ENCODE measurements at places on chromosomes 2 and 18. TPM values are rescaled to one million over a fixed set of nuclear protein-coding genes. Genes with fewer than 3 reads are reported as not detected.

DNA sequence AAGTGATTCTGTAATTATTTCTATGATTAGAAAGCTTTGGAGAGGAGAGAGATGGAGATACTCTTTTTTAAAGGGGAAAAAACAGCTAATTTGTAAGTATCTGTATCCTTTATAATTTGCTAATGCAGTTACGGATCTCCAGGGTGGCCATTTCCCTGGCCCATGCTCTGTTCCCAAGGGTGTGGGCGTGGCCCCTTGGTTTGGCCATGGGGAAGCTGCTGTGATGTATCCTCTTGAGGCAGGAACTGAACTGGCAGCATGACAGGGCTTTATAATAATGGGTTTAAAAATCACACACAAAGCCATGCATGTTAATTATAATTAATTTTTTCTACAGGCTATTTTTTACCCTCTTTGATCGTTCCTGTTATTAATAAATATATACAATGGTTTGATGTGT, 27.0 kb downstream of the TRAPPC12 start:
- peaks cover 39% of the 10 kb centered on the region for H3K36me3 ChIP-seq
- H3K4me3 ChIP-seq, result no peak overlapping the region
- no peak overlapping the region for H3K27ac ChIP-seq

- peak; percentile 17 for DNase-seq
- peaks cover 70% of the 10 kb centered on the region for H3K4me1 ChIP-seq
- H3K36me3 ChIP-seq, result no peaks in the 10 kb centered on the region
- no peaks in the 10 kb centered on the region for H3K27me3 ChIP-seq
- peak overlapping the region; percentile 71 for H3K27ac ChIP-seq
- H3K4me3 ChIP-seq, result no peak overlapping the region
These were observed 106.4 kb downstream of the POLR1A start for GRCh38 chr2:85999061-85999831.

ALK gene
- total RNA-seq, result not detected

CNDP1 gene
- not detected for total RNA-seq

DNA sequence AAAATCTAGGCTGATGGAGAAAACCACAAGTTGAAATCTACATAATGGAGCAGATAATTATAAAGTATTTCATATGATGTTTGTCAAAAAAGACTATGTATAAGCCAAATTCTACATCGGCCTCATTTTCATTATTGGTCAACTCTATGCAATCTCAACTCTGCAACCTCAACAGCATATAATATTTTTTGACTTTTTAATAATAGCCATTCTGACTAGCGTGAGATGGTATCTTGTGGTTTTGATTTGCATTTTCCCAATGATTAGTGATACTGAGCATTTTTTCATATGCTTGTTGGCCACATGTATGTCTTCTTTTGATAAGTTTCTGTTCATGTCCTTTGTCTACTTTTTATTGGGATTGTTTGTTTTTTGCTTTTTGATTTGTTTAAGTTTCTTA, 496.1 kb upstream of the SLC39A10 start:
- DNase-seq, result no peak
- H3K4me1 ChIP-seq, result no peaks in the 10 kb centered on the region
- no peak overlapping the region for H3K4me3 ChIP-seq
- H3K27ac ChIP-seq, result no peak overlapping the region
- H3K27me3 ChIP-seq, result no peaks in the 10 kb centered on the region

- H3K27me3 ChIP-seq, result no peaks in the 10 kb centered on the region
- peaks cover 3% of the 10 kb centered on the region for H3K4me1 ChIP-seq
- no peak overlapping the region for H3K4me3 ChIP-seq
These were observed 12.2 kb upstream of the ATP6V1B1 start for GRCh38 chr2:70923378-70924015.

- H3K4me3 ChIP-seq, result no peak overlapping the region
- no peak for DNase-seq
- H3K4me1 ChIP-seq, result peaks cover 5% of the 10 kb centered on the region
- H3K27ac ChIP-seq, result no peak overlapping the region
These were observed 72.6 kb downstream of the TRABD2A start for GRCh38 chr2:84808279-84808678.

GRCh38 chr2:237051861-237052260, 33.8 kb upstream of the COPS8 start:
- H3K27me3 ChIP-seq, result no peaks in the 10 kb centered on the region
- H3K4me1 ChIP-seq, result no peaks in the 10 kb centered on the region
- H3K27ac ChIP-seq, result no peak overlapping the region
- no peak overlapping the region for H3K4me3 ChIP-seq

MAL gene
- total RNA-seq, result 160 TPM

DNA sequence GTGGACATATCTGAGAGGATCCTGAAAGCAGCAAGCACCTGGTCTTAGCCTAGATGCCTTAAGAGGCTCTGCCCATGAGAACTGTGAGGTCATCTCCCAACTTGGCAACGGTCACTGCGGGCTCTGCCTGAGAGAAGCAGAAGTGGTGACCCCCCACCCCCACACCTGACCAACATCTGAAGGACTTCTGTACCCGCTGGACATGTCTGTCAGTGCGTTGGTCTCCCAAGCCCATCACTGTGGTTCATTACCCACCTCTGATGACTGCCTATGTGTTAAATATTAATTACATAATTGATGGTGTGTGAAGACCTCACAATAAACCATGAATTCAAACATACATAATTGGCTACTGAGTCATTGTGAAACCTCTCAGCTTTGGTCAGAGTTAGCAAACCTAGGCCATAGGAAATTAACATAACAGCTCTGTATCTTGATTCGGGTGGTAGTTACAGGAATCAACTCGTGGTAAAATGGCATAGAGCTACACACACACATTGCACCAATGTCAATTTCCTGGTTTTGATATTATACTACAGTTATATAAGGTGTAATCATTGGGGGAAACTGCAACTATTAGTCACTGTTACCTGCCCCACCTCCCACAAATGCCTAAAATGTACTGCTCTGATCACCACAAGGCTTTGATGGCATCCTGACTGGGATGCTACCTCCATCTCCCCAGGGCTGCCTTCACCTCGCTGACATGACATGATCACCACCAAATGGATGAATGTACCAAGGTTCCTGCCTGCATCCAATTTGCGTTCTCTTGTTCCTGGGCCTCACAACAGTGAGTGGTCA, 4.3 kb upstream of the GALNT1 start:
- no peak overlapping the region for H3K27ac ChIP-seq
- no peak for DNase-seq
- no peaks in the 10 kb centered on the region for H3K27me3 ChIP-seq
- no peak overlapping the region for H3K4me3 ChIP-seq
- peaks cover 12% of the 10 kb centered on the region for H3K4me1 ChIP-seq

DNA sequence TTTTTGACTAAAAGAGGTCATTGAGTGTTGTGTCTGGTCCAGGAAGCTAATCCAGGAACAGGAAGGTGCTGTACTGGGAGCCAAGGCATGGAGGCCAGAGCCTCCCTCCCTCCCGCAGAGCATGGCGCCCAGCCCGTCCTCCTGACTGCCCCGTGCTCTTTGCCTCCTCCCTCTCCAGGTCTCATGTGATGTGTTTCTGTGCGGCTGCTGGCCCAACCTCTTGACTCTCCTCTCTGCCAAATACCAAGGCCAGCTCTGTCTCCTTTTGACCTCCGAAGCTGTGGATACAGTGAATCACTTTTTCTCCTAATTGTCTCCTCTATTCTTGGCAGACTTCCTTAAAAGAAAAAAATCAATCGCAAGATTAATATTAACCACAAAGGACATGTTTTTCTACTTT, 284.1 kb downstream of the PHLPP1 start:
- H3K4me3 ChIP-seq, result no peak overlapping the region
- no peaks in the 10 kb centered on the region for H3K27me3 ChIP-seq
- H3K4me1 ChIP-seq, result no peaks in the 10 kb centered on the region
- no peaks in the 10 kb centered on the region for H3K36me3 ChIP-seq
- no peak for DNase-seq
- no peak overlapping the region for H3K27ac ChIP-seq

DNA sequence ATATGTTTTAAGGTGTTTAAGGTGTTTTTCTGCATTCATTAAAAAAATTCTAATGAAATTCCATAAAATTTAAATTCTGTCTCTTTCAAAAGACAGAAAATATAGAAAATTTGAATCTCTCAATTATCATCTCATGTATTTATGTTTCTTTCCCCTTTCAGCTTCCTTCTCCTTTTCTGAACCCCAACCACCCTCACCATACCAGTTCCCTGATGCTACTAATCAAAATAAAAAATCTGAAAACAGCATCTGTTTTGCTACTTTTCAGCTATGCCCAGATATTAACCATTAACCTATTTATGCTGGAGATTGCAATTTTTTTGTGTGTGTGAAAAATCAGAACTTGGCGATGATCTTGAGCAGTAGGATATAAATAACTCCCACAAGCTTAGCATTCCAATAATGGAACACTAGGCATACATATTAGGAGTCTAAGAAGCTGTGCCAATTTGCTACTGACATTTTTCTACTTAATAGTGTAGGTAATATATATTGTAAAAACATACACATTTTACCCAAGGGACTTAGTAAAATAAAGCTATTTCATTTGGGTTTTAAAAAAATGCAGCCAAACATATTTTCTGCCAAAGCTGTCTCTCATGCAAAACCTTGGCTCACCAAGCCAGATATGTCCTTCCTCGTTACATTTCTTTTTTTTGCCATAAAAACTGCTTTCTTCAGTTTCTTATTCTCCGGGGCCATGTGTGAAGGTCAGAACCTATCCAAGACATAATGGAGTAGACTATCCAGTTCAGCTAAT, 32.6 kb upstream of the AGPS start:
- H3K27ac ChIP-seq, result no peak overlapping the region
- H3K4me3 ChIP-seq, result no peak overlapping the region
- H3K4me1 ChIP-seq, result no peaks in the 10 kb centered on the region
- DNase-seq, result no peak
- H3K36me3 ChIP-seq, result no peaks in the 10 kb centered on the region

GRCh38 chr18:59357928-59358327, 1.1 kb downstream of the LMAN1 start:
- H3K27ac ChIP-seq, result peak overlapping the region; percentile 95
- DNase-seq, result no peak
- H3K36me3 ChIP-seq, result peaks cover 4% of the 10 kb centered on the region
- H3K4me1 ChIP-seq, result peaks cover 14% of the 10 kb centered on the region

DNA sequence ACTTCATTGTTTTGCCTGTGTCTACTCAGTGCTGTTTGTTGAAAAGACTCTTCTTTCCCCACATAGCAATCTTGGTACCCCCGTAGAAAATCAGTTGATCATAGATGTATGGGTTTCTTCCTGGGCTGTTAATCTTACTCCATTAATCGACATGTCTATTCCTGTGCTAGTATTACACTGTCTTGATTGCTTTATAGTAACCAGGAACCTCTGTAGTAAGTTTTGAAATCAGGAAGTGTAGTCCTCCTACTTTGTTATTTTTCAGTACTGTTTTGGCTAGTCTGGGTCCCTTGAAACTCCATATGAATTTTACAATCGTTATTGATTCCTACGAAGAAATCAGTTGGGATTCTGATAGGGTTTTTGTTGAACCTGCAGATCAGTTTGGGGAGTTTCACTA, 78.8 kb upstream of the FAM136A start:
- no peaks in the 10 kb centered on the region for H3K36me3 ChIP-seq
- H3K27me3 ChIP-seq, result peaks cover 3% of the 10 kb centered on the region
- H3K27ac ChIP-seq, result no peak overlapping the region
- DNase-seq, result no peak
